ENCODE measurements at places on chromosomes 16 and 17.

DNA sequence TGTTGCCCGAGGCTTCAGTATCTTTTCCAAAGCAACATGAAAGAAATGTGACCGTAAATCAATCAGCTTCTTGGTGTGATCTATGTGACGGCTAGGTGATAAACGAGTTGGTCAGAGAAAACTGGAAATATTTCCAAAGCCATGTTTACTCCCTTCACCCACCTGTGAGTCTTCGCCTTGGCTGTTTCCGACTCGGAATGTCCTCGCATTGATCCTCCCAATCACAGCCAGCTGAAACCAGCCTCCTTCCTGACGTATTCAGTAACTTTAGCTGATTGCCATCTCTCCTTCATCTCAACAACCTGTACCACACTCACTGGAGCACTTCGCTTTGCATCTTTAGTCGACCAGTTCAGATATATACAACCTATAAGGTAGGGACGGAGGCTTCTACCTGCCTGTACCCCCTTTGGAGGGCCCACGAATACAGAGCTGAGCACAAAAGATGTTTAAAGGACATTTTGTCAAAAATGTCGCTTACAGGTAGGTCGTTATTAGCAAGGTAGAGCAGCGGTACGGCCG is 705 bp downstream of the KRABD2 start:
- DNase-seq, result peak; percentile 64

- no peak for DNase-seq
Measured at GRCh38 chr17:80619535-80620235, 75.0 kb downstream of the RPTOR start.

DNA sequence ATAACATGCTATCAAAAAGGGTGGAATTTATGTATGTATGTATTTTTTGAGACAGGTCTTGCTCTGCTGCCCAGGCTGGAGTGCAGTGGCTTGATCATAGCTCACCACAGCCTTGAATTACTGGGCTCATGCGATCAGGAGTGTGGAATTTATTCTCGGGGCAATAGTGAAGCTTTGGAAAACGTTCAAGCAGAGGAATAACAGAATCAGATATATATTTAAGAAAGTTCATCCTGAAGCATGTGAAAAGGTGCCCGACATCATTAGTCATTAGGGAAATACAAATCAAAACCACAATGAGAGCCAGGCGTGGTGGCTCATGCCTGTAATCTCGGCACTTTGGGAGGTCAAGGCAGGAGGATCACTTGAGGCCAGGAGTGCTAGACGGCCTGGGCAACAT is 7.7 kb upstream of the ITGAE start:
- DNase-seq, result no peak

- DNase-seq, result no peak
Measured at GRCh38 chr17:41555105-41555887, 16.6 kb downstream of the KRT9 start.

DNA sequence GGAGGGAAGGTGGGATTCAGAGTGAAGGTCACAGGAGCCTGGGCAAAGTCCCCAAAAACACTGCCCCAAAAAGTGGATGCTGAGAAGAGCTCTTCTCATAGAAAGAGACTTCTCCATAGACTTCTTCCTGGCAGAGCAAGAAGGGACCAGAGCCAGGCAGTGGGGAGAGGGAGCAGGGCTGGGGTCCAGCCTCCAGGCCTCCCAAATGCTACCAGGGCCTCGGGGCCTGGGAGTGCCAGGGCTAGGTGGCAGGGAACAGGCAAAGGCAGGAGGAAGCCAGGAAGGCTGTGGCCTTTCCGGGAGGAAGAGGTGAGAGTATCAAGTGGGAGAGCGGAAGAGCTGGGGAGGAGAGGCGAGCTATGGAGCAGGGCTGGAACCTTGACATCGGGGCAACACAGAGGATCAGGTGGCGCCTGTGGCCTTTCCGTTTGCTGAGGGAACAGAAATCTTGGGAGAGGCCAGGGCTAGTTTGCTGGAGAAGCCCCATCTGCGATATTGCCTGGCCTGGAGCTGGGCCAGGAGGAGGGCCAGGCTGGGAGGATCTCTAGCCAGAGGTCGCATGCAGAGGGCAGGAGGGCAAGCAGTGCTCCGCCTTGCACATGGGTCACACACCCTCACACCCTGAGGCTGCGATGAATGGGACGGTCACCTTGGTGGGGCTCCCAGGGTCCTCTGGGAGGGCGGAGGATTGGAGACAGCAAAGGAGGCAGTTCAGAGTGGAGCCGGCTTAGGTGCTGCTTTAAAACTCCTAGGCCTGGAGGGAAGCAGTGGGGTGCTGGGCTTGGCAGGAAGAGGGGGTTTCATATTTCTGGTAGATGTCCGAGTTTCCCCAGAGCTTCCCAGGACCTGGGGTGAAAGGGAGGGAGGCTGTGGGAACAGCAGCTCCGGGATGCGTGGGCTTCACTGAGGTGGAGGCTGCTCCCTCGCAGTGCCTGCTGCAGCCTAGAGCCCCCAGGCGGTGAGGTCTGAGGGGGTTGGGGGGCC is 3.4 kb downstream of the SLC16A5 start:
- DNase-seq, result peak; percentile 45

GRCh38 chr16:25747160-25747758 is 55.5 kb downstream of the HS3ST4 start:
- peak; percentile 9 for DNase-seq

GRCh38 chr17:61686113-61686512 is 95.1 kb upstream of the NACA2 start:
- no peak for DNase-seq

DNA sequence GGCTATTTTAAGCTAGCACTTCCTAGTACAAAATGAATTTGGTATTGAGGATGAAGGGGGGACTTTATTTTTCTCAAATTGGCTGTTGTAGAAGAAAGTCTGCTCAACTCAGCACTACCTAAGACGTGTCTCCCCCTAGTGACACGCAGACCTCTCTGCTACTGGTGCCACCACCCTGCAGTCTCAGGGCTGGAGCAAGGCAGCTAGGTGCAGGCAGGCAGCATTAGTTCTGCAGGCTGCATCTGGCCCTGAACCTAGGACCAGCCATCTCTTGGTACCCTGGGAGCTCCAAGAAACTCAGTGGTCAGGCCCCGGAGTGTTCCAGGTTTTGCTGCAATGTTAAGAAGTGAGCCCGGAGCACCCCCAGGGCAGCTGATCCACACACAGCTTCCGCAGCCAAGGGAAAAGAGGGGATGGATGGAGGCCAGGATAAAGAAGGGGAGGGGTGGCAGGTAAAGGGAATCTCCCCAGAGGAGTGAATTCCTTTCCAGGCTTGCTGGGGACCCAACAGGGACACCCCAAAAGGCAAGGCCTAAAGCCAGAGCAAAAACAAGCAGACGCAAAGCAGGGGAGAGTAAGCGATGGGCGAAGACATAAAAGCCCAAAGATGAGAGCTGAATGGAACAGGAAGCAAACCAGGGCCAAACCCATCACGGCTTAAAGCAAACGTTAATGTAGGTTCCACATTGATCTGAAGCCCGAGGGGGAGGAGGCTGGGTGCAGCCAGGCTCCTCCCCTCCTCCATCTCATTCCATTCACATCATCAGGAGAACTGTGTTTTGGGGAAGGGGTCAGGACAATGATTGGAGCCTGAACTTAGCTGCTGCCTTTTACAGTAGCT is 200.5 kb downstream of the ZFHX3 start:
- peak; percentile 27 for DNase-seq

- no peak for DNase-seq
Measured at GRCh38 chr16:23607726-23608125, 11.6 kb upstream of the NDUFAB1 start.

DNA sequence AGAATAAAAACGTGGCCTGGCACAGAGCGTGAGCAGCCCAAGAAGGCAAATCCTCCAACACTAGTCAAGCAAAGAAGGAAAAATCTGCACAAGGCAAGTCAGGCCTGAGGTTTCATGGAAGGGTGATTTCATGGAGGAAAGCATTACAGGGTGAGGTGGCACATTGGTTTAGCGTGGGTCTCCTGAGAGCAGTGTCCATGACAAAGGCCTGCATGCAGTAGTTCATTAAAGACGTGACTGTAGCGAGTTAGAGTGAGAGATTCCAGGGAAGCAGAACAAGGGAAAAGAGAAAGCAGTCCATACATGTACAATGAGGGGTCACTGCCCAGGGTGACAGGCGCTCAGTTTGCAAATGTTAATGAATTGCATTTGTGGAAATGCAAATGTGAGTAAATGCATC is 285.0 kb upstream of the ERCC4 start:
- DNase-seq, result no peak

All from right kidney (tissue), 9 donors.